Effector memory CD4-positive, alpha-beta T cell (primary cell): ENCODE measurements at places on chromosomes 3 and 15.
A peak's percentile ranks its signal among the peaks of the same experiment; 100 is the strongest.

- DNase-seq, result no peak
These were observed 1.1 kb downstream of the HYAL3 start for GRCh38 chr3:50297896-50298725.

DNA sequence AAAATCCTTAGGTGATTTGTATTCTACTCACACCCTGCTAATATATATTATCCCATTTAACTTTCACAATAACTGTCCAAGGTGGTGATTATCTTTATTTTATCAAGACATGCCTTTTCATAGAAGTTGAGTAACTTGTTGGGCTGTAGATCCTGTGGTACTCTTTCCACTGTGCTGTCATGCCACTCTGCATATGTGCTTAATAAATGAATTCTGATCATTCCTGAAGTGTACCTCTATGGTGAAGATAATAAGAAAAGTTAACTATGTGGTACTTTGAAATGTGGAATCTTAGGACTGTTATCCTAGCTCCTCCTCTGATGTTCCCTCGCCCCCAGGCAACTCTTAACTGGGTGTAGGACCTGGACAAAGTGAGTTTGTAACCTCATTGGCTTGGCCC, 5.2 kb downstream of the SNRK start:
- DNase-seq, result no peak

DNA sequence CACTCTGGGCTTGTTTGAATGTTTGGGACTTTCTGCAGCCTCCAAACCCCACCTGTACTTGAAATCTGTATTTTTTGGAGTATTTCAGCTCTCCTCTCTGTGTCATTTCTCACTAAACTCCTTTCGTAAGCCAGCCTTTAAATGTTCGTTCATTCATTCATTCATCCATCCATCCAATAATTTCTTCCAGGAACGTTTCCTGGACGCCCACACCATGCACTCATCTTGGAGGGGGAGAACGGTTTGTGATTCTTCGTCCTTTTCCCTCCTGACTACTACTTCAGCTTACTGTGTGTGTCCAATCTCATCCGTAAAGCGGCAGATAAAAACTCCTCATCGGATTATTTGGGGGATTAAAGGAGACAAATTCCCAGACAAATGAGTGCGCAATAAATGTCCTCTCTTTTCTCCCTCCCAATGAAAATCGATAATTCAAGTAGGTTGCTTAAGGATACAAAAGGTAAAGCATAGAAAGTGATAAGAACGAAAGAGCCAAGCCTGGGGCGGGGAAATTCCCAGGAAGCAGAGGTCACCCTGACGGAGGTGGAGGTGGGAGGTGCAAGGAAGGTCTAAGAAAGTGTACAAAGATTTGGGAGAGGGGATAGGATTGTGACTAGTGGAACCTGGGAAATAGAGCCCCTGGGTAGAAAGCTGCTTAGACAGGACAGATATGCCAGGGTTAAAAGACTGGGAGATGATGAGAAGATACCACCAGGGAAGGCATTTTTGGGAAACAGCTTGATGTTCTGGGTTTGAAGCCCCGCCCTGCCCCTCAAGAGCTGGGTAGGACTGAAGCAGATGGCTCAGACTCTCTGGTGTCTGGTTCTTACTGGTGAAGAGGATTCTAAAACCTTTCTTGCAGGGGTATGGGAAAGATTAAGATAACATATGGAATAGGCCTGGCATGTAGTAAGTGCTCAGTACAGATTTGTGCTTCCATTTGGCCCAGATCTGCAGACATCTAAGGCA, 896 bp upstream of the KLHL25 start:
- DNase-seq, result no peak

GRCh38 chr15:41772720-41773331, 1.5 kb upstream of the MAPKBP1 start:
- peak; percentile 42 for DNase-seq

DNA sequence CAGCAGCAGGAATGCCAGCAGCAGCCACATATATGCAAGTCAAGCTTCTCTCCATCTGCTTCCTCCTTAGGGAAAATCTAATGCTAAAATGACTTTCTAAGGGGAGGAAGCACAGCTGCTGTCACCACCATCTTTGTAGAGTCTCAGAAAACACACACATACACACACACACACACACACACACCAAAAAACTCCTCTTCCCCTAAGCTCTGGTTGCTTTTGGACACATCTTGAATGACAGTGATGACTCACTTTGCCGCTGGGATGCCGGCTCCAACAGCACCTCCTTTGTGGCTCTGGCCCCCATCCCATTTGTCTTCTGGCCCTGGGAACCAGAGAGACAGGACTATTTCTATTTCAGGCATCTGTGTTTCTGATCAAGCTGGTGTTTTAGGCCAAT, 124.8 kb upstream of the GOLIM4 start:
- DNase-seq, result no peak
